ENCODE measurements at places on chromosomes 6 and 20.

DNA sequence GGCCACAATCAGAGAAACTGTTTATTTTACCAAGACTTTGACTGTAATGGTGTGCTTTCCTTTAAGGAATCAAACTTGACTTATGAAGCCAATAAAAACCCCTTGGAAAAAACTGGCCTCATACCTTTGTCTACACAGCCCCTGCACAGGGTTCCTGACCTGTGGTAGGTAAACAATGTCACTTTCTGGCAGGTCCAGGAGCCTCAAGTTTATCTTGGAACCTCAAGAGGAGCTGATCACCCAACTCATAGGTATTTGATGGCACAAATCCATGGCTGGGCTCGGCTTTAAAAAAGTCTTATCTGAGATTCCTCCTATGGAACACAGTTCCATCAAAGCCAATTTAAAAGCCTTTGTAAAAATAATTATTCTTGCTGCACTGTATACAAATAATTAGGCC lies 61.0 kb downstream of the AGPAT4 start:
- no peak for DNase-seq

- DNase-seq, result no peak
These were observed 42.5 kb upstream of the SAYSD1 start for GRCh38 chr6:39157511-39157910.

GRCh38 chr20:14989535-14990290 lies 652.3 kb upstream of the FLRT3 start:
- no peak for DNase-seq

- no peak for DNase-seq
These were observed 191.8 kb upstream of the MAN1A1 start for GRCh38 chr6:119541132-119541905.

- DNase-seq, result no peak
These were observed 4.8 kb downstream of the ZCCHC3 start for GRCh38 chr20:301886-302848.

Data from immature natural killer cell (primary cell).